ENCODE measurements at places on chromosomes 3 and 15. TPM values are rescaled to one million over a fixed set of nuclear protein-coding genes. Genes with fewer than 3 reads are reported as not detected.

DNA sequence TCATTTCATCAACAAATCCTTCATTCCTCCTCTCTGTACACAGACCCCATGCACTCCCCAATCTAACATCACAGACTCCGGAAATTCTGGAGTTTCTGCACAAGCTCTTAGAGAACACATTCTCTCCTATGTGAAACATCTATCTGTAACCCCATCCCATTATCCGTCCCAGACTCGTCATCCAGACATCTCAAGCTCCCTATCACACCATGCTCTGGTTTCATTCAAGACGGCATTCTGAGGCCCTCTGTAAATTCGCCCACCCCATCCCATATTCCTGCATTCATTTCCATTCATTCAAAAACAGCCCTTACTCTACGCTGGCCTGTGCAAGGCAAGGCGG lies 575 bp downstream of the LEO1 start:
- DNase-seq: no peak

DNA sequence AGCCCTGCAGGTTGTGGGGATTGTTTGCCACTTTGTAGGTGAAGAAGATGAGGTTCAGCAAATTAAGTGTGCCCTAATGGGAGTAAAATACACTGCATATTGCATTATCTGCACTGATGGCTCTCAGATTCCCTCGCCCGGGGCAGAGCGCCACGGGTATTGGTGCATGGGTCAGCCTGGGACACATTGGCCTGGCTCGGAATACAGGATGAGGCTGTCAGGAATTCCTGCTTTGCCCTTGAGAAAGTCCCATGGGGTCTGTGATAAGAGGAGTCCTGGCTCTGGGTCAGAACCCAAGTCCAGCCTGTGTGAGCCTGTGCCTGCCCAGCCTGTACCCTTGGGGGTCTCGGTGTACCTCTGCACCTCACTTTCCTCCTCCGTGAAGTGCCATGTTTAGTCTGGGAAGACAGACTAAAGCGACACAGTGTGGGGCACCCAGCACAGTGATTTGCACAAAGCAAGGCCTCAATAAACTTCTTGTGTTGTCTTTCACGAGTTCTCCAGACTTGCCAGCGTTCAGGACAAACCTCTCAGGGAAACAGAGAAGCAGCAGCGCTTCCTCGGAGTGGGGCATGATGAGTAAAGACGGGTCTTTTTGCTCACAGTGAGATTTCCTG lies 107.6 kb downstream of the LRRK1 start:
- no peak for DNase-seq

Gene BAHD1
- 32.4 TPM for total RNA-seq

- no peak for DNase-seq
Measured at GRCh38 chr3:4019501-4019900, 220.3 kb downstream of the LRRN1 start.

- DNase-seq: peak; percentile 31
Measured at GRCh38 chr3:72375237-72376076, 472.8 kb downstream of the SHQ1 start.

- DNase-seq: no peak
Measured at GRCh38 chr3:53457068-53457467, 37.3 kb upstream of the CACNA1D start.

DNA sequence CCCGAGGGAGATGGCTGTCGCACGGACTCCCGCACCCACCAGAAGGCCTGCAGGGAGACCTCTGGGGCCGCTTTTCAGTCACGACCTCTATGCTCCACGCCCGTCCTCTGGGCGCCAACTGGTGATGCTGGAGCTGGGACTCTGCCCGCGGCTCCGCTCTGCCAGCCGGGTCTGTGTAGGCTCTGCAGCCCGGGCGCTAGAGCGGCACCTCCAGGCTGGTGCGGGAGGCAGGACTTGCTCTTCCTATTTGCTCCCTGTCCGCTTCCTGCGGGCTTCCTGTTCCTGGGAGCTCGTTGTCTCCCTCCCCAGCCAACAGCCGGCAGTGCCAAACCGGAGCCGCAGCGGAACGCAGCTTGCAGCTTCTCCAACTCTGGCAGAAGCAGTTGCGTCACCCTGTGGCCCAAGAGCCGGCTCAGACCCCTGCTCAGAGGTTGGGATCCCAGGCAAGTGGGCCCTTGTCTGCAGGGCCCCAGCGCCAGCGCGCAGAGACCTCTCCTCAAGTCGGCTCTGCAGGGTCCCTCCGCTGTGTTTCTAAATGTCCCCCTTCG lies 285.9 kb downstream of the XXYLT1 start:
- DNase-seq: peak; percentile 90

Gene SLC12A6
- 14.1 TPM for total RNA-seq

Gene USP19
- 62.0 TPM for total RNA-seq

Gene KLHL40
- total RNA-seq: not detected

GRCh38 chr15:88083811-88084760 lies 172.5 kb downstream of the NTRK3 start:
- no peak for DNase-seq

- DNase-seq: peak; percentile 89
Measured at GRCh38 chr3:64445109-64445943, 220.1 kb upstream of the PRICKLE2 start.

Gene FBXO40
- 0.23 TPM for total RNA-seq

Gene AGBL1
- 0.03 TPM for total RNA-seq

DNA sequence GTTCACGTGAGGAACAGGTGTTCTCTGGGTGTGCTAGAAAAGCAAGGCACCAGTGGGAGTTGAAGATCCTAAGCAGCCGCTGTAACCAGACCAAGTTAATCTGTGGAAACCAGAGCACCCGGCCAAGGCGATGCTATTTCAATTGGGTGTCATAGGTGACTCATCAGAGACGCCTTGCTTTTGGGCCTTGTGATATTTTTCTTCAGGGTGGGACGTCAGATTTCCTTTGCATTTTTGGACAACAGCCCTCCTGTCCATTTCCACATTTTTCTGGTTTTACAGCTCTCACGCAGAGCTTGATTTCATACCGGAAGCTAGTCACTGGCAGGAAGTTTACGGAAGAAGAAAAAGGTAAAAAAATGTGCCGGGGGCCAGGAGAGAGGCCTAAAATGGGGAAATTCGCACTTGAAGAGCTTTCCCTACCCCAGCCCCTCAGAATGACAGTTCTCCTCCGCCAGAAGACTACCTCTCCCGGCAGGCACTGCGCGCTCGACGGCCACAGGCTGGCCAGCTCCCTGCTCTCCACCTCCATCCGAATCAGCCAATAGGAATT lies 471 bp upstream of the KBTBD8 start:
- no peak for DNase-seq

GRCh38 chr3:164352991-164353390 lies 725.3 kb downstream of the SI start:
- no peak for DNase-seq

DNA sequence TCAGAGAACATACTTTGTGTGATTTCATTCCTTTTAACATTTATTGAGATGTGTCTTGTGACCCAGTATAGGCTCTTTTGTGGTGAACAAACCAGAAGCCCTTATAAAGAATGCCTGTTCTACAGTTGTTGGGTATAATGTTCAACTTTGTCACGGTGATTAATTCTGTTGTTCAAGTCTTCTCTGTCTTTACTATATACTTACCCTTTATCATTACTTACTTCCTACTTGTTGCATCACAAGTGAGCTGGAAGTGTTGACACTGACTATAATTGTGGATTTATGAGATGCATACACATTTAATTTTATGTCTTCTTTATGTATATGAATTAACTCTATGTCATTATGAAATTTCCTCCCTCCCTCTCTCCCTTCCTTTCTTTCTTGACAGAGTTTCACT lies 59.7 kb upstream of the TBL1XR1 start:
- DNase-seq: no peak

Gene SLC28A2
- total RNA-seq: not detected

Gene ACTRT3
- total RNA-seq: 6.4 TPM

DNA sequence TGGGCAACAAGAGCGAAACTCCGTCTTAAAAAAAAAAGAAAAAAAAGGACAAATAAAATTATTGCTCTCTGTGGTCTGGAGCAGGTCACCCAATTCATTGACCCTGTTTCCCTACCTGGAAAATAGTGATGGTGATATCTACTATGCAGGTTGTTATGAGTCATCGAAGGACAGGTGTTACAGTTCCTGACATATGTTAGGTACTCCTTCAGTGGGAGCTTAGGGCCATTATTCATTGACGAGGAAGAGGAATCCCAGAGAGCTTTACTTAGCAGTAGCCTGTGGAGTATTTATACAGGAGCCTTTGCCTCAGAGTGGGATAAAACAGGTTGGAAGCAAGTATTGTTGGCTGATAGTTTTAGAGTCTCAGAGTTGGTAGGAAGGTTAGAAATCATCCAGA lies 74.5 kb downstream of the SLC7A14 start:
- no peak for DNase-seq

Gene TIGIT
- not detected for total RNA-seq

- peak; percentile 77 for DNase-seq
Measured at GRCh38 chr3:10505050-10505790, at the start of gene ATP2B2. TSS of gene ATP2B2 (minus strand) at chr3:10505586. CDS start at chr3:10449543, 56,043 bp downstream.

Measured in GM23338 (cell line).